ENCODE measurements at places on chromosomes 1 and 21.

GRCh38 chr21:36427502-36427901 is 42.3 kb downstream of the CHAF1B start:
- DNase-seq: no peak

GRCh38 chr1:103283841-103284669 is 175.7 kb upstream of the COL11A1 start:
- DNase-seq: no peak

- no peak for DNase-seq
These were observed 158.6 kb downstream of the SYT2 start for GRCh38 chr1:202551683-202552082.

GRCh38 chr1:90854397-90854924 is 137.4 kb upstream of the BARHL2 start:
- no peak for DNase-seq

- DNase-seq: no peak
These were observed 19.6 kb downstream of the ABCB10 start for GRCh38 chr1:229538945-229539344.

- no peak for DNase-seq
These were observed 119.4 kb downstream of the TNFSF18 start for GRCh38 chr1:172931340-172931739.

GRCh38 chr21:43872531-43873197 is 7.6 kb downstream of the AGPAT3 start:
- no peak for DNase-seq

DNA sequence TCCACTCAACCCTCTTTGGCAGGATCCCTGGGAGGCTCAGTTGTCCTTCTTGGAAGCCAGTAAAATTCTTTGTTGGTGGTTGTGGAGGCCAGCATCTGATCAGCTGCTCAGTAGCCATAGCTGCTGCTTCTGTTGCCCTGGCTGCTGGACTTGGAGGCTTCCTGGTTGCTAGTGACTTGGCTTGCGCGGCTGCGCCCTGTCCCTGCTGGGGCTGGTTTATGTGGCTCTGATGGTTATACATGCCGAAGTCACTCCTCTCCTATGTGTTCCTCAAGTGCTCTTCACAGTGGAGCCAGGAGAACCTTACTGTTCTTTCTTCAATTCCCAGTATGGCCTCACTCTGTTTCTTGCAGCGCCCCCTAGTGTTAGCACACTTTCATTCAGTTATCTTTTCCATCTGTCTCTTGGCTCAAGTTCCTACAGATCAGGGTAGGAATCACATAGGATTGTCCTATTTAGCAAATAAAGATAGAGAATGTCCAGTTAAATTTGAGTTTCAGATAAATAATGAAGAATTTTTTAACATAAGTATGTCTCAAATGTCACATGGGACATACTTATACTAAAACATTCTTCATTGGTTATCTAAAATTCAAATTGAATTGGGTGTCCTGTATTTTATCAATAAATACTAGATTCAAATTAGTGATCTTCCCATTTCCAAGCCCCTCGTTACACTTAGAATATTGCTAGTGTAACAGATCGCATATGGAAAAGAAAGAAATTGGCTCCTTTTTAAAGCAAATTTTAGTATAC is 176.5 kb downstream of the TGFB2 start:
- no peak for DNase-seq

- no peak for DNase-seq
These were observed 13.5 kb downstream of the SLC37A1 start for GRCh38 chr21:42527127-42527488.

DNA sequence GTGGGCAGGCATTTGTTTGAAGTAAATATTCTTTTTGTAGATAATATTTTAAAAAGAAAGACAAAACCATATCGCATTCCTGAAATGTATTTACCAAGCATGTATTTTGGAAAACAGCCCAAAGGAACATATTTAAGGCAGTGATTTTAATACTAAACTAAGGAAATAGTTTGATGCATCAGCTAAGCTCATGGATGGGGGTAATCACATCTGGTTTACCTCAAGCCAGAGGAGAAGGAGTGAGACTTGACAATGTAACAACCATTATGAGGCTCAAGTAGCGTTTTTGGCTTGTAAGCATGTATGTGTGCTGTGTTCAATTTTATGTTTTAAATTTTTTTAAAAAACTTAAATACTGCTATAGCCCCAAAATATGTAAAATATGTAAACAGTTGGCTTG is 390.5 kb downstream of the DISC1 start:
- DNase-seq: no peak

- no peak for DNase-seq
These were observed 16.9 kb downstream of the STUM start for GRCh38 chr1:226565476-226565875.

- DNase-seq: peak; percentile 28
These were observed 24.0 kb downstream of the QSOX1 start for GRCh38 chr1:180178511-180179161.

DNA sequence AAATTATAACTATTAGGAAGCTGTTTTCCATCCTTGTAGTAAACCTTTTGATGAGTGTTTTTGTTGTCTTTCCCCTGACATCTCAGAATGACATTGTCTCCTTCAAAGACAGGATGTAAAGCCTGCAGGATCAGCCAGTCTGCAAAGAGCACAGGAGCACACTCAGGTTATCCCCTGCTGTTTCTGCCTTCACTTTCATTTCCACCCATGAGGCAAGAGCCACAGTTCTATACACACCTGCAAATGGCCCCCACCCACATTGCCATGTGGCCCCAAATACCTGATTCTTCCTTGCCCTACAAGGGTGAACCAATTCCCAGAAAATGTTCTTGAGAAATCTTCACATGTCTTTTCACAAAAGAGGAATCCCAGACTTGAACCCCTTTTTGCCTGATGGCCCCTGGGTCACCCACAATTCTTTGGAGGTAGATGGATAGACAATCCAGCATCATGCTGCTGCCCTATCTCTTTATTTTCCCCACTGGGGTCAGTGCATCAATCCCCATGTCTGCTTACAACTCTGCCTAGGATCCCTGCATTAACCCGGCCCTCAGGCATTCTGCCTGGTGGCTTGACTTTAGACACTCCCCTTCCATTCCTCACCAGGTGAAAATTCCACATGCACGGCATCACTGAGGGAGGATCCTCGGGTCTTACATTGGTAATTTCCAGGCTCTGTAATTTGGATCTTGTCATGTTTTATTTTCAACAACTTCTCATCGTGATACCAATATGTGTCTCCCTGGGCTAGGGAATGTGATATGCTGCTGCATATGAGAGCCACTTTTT is 2.6 kb downstream of the FCRL3 start:
- no peak for DNase-seq

DNA sequence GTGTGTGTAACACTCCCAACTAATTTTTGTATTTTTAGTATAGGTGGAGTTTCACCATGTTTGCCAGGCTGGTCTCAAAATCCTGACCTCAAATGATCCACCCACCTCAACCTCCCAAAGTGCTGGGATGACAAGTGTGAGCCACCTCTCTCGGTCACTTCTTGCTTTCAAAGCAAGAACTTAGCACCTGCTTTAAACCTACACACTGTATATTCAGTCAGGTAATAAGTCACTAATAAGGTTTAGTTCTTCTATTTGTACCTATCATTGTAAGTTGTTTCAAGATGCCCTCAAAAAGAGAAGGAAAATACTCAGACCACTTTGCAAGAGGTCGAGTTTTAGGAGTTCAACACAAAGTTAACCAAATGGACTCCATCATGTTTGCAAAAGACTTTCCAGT is 431.3 kb downstream of the MRPL39 start:
- DNase-seq: no peak

GRCh38 chr1:1280782-1281481 is 696 bp downstream of the SCNN1D start:
- DNase-seq: no peak

DNA sequence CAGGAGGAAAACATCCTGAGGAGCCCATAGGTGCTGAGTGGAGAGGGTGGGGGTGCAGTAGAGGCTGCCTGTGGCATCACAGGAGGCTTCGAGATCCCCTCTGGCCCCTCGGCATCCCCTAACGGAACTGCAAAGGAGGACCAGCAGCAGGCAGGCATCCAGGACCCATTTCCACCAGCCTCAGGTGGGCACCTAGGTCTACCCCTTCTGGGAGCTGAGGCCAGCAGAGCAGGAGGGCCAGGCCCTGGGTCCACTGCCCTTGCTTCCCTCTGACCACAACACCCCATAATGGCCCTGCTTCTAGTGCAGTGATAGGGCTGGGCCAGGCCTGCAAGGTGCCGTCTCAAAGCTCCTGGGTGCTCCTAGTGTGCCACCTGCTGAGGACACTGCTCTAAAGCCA is 723.0 kb downstream of the PTPRU start:
- DNase-seq: no peak

DNA sequence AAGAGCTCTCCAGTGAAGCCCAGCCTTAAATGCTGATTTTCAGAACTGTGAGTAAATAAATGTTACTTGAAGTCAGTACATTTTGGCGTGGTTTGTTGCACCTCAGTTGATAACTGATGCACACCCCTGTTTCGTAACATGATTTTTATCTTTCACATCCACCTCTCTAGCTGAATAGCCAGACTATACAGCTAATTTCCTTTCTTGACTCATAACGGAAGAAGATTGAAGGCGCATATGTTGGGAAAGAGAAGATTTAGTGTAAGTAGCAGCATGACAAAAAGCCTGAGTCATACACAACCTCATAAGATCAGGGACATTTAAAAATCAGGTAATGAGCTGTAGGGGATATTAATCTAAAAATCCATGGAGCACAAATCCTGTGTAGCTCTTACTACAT is 716.2 kb upstream of the ZP4 start:
- DNase-seq: no peak

DNA sequence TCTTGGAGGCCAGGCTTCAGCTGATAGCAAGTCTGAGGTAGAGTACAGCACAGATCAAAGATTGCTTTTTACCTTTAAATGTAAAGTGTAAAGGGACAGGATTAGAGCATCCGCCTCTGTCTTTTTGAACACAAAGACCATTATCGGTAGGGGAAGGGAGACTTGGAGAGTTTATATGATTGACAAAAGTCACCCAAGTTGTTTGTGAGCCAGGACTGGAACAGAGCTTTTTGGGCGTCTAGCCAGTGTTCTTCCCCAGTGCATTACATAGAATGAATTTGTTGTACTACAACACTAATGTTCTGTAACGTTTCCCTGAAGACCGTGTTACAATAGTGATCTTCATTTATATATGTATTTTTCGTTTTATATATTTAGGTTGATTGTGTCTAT is 9.3 kb upstream of the PIGC start:
- DNase-seq: no peak

DNA sequence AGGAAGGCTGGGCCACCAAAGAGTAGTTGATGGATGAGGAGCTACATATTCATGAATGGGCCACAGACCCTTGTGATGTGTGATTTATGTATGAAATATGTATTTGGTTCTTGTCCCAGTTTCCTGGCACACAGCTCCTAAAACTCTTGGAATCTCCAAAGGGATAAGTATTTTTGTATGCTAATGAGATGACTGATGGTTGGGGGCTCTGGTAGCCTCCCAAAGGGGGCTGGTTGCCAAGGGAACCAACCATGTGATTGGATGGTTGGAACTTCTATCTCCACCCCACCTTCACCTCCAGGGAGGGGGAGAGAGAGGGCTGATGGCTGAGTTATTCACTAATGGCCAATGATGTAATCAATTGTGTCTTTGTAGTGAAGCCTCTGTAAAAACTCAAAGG is 77.1 kb downstream of the ZNF281 start:
- no peak for DNase-seq

- peak; percentile 78 for DNase-seq
These were observed 67.8 kb downstream of the OBSCN start for GRCh38 chr1:228275430-228276173.

DNA sequence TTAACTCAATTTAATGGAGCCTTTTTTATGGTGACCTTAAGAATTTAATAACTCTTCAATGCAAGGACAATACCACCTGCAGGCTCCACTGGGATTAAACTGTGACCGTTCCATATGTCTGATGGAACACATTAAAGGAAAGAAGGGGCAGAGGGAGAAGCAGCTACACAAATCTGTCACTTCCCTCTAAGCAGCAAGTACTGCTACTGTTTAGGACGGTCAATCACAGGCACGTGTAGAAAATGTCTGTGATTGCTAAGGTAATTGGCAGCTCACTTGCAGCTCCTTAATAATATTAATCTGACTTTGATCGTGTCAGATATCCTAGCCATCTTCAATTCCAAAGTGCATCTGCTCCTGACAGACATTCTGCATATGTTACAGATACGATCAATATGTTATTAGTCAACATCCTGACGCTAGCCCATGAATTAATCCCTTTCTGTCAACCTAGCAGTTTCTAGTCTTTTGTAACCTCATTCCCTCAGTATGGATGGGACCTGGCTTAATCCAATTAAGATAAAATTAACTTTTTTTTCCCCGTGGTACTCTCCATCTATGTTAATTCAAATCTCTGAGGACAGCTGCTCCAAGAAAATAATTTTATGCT is 1012.4 kb downstream of the AMY1C start:
- DNase-seq: no peak

DNA sequence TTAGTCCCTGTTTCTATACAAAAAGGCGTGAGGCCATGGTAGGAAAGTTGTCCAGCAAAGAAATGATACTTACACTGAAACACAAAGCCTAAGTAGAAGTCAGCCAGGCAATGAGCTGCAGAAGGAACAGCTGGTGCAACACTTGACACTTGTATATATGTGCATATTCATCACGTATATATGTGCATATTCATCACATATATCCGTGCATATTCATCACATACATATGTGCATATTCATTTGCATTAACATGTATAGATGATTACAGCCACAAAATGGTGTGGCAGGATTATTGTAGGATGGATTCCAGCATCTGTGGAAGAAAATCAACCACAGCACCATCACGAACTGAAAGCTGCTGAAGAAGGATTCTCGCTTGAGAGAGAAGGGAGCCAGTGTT is 189.0 kb upstream of the RGS18 start:
- no peak for DNase-seq

DNA sequence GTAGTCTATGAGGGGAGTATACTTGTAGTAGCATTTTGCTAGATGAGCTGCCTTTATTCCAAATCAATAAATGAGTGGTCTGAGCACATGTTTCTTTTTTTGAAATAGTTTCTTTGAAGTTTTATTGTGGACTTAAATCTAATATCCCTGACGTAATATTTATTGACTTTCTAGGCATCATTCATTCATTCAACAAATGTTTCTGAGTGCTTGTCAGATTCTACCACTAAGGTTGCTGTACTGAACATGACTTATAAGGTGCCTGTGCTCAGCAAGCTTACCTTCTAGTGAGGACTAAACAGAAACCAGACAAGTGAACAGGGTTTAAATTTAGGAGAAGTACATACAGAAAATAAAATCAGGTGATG is 68.4 kb downstream of the POU2F1 start:
- no peak for DNase-seq

DNA sequence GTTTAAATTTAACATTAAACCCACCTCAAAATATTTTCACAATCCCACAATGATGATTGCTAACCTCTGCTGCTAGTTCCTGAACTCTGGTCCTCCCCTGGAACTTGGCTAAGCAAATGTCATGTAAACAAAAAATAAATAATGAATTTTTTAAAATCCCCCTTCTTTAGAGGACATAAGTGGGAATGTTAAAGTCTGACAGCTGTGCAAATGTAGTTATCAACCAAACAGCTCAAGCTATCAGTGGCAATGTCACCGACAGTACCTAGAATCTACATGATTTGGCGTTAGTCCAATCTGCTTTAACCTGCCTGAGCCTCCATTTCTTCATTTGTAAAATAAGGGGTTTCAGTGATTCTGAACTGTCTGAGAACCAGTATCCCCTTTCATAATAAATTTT is 67.7 kb downstream of the GDAP2 start:
- no peak for DNase-seq

- no peak for DNase-seq
These were observed 15.4 kb downstream of the L1TD1 start for GRCh38 chr1:62209931-62210595.
